ENCODE measurements at places on chromosomes 6 and 20.

GRCh38 chr6:114100215-114100994 lies 129.5 kb upstream of the HDAC2 start:
- no peak for DNase-seq

- no peak for DNase-seq
Observed at GRCh38 chr20:57252559-57253162, 13.8 kb downstream of the BMP7 start.

- peak; percentile 45 for DNase-seq
Observed at GRCh38 chr6:7914991-7915789, 4.6 kb upstream of the TXNDC5 start.

GRCh38 chr6:134315974-134316441 lies 1.9 kb downstream of the SGK1 start:
- no peak for DNase-seq

- peak; percentile 17 for DNase-seq
Observed at GRCh38 chr20:49853640-49854039, 41.0 kb downstream of the SLC9A8 start.

DNA sequence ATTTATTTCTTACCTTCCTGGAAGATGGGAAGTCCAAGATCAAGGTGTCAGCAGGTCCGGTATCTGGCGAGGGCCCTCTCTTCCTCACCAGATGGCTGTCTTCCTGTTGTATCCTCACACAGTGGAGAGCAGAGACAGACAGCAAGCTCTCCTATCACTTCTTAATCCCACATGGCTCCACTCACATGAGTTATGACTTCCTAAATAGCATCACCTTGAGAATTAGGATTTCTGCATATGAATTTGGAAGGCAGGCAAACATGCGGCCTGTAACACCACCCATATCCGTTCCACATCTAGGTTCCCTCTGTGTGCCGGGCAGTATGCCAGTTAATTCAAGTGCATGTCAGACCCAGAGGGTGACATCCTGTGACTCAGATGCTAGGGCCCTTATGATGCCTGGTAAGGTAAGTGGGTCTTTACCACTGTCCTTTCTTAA lies 2.1 kb downstream of the RAET1E start:
- peak; percentile 88 for DNase-seq

DNA sequence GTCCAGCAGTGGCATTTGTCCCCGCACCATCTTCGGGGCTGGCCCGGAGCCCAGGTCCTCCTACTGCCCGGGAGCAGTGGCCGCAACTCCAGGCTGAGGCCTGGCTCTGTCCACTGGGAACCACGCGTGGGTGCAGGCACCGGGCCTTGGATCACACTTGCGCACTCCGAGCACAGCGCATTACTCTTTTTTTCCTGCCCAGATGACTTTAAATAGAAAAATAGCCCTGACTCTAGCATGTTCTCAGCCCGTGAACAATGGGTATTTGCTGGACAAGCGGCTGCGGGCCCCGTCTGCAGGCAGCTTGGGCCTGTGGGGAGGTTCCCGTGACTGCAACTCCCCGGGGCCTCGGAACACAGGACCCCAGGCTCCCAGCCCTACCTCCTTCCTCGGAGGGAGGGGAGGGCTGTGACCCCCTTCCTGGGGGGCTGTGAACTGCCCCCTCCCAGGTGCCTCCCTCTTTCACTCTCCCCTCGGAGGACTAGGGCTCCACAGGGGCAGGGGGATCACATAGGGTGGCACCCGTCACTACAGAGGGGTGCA lies 162.2 kb downstream of the TBXT start:
- no peak for DNase-seq

GRCh38 chr6:30955367-30956042 lies 14.7 kb downstream of the MUCL3 start:
- no peak for DNase-seq

All from MG63 (cell line).